Activated gamma-delta T cell treated with Interleukin-2 at 50 U/mL for 16 hours (primary cell): ENCODE measurements at places on chromosomes 13 and 19.

DNA sequence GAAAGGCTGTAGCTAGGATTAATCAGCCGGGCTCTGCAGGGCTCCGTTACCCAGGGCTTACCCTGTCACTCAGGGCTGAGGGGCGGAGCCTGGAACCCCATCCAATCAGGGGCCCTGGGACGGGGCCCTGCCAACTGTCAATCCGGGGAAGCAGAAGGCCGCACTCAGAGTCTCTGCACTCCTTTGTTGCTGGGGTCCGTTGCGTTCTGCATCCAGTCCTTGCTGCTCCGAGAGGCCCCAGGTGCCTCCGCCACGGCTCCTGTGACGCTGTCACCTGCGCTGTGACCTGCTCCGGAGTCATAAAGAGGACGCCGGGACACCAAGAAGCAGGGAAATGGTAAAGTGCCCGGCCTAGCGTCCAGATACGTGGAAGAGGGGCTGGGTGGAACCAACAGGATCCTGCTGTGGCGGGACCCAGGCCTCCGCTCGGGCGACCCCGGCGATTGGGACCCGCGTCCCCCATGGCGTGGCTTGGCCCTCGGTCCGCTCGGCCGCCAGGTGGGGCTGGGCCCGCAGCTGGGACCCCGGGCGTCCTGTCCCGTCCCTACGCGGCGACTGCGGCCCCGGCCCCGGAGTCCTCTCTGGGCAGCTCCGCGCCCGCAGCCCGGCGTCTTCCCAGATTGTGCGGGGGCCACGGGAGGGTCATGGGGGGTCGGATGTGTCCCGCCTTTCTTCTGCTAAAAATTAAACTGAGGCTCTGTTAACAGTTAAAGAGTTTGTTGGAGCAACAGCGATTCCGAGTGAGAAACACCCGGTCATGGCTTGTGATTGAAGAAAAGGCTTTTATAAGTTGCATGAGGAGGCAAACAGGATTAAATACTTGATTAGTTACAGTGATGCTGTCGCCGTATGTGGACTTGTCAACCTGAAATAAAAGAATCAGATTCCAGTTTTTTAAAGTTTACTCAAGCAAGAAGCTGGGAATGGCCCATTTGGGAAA, at the start of gene ZNF491:
Gene ZNF491, plus strand, starts transcription at position 133 of the 940 bp plus-strand sequence. CDS start 7,431 bp downstream, outside the sequence.
- DNase-seq: peak; percentile 83

GRCh38 chr19:29665215-29665825, at the start of gene PLEKHF1:
Gene PLEKHF1, plus strand, starts transcription at chr19:29665461. Its CDS starts 8,379 bp downstream, at chr19:29673840.
- peak; percentile 73 for DNase-seq

DNA sequence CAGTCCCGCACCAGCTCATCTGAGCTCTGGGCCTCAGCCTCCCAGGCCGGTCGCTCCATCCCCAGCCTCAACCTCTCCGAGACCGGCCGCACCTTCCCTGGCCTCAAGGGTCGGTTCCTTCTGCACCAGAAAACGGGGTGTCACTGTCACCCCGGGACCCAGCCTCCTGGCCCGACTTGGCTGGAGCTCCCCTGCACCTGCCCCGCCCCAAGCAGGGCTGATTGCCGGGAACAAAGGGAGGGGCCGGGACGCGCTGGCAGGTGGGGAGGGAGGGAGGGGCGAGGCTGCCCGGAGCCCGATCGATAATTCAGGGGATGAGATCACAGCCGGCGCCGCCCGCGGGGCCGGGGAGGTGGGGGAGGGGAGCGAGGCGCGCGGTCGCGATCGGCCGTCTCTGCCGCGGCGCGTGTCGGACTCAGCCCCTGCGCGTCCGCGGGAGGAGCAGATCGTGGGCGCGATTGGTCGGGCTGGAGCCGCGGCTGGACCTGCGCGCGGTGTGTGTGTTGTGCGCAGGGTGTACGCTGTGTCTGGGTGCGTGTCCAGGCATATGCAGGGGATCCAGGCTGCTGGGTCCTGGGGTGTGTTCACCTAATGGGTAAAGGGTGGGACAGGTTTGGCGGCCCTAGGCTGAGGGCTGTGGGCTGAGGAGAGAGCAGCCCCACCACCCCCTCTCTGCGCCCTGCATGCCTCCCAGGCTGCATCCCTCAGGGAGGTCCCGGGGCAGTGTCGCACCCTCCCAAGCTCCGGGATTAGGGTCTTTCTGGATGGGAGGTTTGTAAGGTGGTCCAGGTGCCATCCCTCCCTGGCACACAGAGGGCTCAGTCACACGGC, 1.1 kb upstream of the SHC2 start:
- DNase-seq: no peak

GRCh38 chr13:23411706-23412105, 21.8 kb downstream of the SACS start:
- no peak for DNase-seq

DNA sequence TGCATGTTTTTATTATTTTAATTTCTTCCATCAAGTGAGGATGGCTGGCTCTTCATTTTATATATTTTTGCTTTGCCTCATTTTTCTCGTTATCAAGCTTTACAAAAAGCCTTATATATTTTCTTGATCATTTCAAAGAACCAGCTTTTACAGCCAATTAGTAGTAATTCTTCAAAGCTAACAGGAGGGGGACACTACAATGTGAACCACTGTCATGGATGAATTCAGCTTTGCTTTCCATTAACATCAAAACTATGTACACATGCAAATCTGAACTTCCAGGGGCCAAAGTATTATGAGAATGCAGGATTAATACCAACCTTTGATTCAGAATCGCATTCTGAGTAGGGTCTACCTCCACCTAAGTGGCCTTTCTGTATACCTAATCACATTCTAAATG, 11.1 kb downstream of the UQCRFS1 start:
- DNase-seq: no peak

GRCh38 chr19:54608792-54609191, 15.4 kb downstream of the LILRA1 start:
- no peak for DNase-seq

DNA sequence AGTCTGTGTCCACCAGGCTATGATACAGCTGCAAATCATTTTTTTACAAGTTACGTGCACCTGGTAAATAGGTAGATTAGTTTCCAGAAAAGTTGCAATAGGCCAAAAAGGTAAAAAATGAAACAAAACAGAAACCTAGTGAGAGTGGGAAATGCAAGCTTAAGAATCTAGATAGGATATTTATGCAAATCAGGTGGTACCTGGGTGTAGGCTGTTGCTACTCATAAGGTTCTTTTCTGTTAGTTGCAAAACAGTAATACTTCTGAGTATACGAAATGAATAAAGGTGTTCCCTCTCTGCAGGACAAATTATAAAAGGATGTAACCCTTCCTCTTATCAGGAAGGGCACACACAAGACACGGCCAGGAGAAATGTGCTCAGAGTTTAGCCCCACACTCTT, 97.9 kb downstream of the UGGT2 start:
- DNase-seq: no peak

DNA sequence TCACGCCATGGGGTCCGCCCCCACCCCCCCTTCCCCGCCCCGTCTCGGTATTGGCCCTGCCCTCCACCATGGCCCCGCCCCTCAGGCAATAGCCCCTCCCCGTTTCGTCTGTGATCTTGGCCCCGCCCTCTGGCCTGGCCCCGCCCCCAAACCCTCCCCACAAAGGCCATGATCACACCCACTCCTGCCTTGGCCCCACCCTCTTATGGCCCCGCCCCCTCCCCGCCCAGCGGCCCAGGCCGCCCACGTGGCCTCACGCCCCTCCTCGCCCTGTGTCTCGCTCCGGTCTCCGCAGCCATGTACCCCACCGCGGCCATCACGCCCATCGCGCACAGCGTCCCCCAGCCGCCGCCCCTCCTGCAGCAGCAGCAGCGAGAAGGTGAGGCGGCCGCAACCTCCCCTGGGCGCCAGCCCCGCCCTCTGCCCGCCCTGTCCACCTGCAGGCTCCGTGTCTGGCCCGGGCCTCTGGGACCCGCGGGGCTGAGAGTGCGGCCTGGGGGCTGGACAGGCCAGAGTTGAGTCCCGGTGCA, 61.3 kb downstream of the CELF5 start:
- DNase-seq: peak; percentile 54

GRCh38 chr19:9792206-9793070, 23.9 kb upstream of the ZNF846 start:
- peak; percentile 94 for DNase-seq

- DNase-seq: no peak
Measured at GRCh38 chr13:26941345-26942174, 181.0 kb upstream of the GPR12 start.

- DNase-seq: no peak
Measured at GRCh38 chr19:15550929-15551292, 42.6 kb downstream of the CYP4F22 start.

GRCh38 chr13:20356444-20356843, 124.3 kb upstream of the GJB6 start:
- DNase-seq: no peak

GRCh38 chr19:18496167-18496979, 25.5 kb downstream of the ELL start:
- DNase-seq: peak; percentile 66

DNA sequence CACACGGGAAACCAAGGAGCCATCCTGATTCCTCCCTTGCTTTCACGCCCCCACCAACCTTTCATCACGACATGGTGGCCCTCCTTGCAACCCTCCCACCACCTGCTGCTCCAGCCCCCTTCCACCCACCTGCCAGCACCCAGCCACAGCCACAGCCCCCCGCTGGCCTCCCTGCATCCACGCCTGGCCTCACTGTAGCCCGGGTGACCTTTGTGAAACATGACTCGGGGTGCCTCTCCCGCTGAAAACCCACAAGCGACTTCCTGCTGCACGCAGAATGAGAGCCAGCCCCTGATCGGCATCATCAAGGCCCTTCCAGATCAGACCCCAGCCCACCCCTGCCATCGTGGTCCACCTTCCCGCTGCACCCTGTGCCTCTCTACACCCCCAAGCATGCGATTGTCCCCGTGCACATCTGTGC, 14.9 kb downstream of the POP4 start:
- DNase-seq: peak; percentile 45

DNA sequence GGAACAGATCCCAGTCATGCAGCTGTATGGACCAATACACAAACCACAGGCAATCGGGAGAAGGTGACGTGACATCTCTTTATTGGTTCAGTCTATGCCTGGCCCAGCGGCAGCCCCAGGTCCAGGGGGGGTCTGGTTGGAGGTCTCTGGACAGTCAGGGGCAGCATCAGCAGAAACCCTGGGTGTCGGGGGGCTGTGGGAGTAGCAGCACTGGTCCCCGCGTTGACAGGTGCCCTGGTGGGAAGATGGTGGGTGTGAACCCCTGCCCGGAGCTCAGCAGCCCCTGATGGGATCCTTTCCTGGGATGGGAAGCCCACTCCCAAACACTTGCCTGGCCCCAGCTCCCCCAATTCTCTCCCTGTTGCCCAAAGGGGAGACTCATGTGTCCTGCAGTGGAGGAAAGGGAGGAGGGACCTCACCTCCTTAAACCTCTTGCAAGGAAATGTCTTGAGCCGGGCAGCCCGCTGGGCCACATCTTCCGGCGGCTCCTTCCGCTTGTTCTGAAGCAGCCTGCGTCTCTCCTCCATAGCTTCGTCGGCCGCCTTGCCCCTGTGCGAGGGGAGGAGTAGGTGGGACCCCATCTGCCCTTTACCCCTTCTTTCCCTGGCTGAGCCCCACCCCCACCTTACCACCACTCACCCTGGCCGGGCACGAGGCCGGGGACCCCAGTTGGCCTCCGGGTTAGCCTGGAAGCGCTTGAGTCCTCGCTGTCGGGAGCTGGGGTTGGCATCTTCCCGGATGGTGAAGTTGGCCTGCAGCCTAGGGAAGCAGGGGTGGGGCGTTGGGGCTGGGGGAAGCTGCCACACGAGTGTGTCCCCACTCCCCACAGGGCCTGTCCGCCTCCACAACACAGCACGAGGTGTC, 2.4 kb upstream of the LYL1 start:
- peak; percentile 38 for DNase-seq

- no peak for DNase-seq
Measured at GRCh38 chr13:38686577-38687245, at the start of gene FREM2. Gene FREM2, plus strand, starts transcription at chr13:38687077. Its CDS starts 268 bp downstream, at chr13:38687345.

GRCh38 chr19:36573020-36573894, at the start of gene ZNF529:
Gene ZNF529, minus strand, starts transcription at chr19:36573292. Its CDS starts 946 bp downstream, at chr19:36572346.
- peak; percentile 85 for DNase-seq

DNA sequence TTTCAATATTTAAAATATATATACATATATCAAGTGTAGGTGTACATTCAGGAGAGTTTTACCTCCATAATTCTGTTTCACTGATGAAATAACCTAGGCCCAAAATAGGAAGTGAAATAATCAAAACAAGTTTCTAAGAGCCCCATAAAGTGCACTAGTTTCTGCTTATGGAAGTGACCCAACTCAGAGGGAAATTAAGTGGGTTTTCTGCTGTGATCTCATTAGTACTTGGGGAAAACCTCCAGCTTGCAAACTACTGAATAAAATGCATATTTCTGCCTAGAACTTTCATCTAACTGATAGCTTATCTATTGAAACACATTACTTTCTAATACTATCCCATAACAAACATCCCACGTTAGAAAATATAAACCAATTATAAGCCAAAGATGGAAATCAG, 45.4 kb upstream of the MIR17HG start:
- no peak for DNase-seq

DNA sequence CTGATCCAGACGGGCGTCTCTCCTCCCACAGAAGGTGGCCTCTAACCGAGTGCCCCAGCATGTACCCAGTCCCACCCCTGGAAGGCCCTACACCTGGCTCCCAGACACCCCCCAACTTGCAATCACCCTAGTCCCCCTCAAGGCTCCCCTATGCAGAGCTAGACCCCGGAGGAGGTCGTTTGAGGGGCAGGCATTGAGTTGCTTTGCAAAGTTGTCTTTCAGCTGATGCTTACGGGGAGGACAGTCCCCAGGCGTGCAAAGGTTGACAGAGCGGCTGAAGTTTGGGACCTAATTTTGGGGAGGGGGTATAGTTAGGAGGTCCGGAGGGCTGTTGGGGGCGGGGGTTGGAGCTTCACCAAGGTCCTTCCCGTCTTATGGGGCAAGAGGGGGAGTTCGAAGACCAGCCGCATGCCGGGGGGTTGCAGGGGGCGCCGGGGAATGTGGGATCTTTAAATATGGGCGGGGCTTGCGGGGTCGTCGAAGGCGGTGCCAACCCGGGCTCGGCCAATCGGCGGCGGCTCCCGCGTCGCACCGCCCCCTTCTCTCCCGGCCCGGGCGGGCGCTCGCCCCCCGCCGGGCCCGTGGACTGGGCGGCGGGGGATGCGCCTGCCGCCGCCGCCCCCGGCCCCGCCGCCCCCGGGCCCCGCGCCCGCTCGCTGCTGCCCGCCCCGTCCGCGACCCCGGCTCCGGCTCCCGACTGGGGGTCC, at the start of gene KCNN1:
Gene KCNN1, plus strand, starts transcription at position 558 of the 707 bp plus-strand sequence. CDS start 6,782 bp downstream, outside the sequence.
- DNase-seq: no peak

GRCh38 chr19:15871570-15871969, 26.3 kb downstream of the CYP4F2 start:
- DNase-seq: peak; percentile 30
